HT1080 (cell line): ENCODE measurements at places on chromosomes 13 and 19.

DNA sequence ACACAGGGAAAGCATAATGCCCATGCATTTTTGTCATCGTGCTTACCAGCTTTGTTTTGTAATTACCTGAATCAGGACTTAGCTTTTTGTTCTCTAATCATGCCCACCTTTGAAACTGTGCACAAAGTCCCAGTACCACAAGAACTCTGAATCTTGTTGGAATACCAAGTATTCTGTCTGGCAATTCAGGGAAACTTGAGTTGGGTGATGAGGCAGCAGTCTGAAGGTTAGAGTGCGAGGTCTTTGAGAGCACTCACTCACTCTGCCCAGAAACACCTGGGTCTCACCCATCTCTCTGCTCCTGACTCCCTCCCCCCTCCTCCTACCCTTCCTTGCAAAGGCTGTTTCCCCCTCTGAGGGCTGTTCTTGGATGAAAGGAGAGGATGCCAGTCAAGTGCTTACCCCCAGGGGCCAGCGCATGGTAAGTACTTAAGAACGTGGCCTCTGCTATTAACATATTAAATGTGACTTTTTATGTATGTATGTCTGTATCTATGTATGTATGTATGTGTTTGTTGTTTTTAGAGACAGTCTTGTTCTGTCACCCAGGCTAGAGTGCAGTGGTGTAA is 22.4 kb downstream of the SIPA1L3 start:
- DNase-seq: no peak

DNA sequence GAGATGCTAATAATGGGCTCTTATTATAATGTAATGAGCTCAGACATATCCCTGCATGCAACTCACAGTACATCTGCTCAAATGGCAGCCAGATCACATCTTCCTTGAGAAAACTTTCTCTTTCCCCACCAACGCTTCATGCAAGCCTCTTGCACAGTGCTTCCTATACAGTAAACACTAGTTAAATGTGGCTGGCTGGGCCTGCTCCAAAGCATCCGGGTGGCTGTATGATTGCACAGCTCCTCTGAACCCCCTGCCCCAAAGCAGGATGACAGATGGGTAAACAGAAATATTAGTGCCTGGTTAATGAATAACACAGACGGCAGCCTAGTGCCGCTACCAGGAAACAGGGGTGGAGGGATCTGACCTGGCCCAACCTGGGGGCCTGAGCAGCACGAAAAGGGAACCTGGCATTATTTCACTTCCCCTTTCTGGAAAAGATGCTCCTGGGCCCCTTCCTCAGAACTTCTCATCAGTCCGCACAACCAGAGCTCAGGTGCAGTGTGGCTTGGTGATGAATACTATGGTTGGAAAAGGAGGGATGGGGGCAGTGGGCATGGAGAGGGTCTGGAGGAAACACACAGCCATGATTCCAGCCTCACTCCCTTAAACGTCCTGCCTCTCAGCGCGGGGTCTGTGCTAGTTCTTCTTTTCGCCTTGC is 10.8 kb downstream of the FFAR2 start:
- no peak for DNase-seq

GRCh38 chr19:45130888-45131615 is 29.7 kb downstream of the NKPD1 start:
- peak; percentile 52 for DNase-seq

DNA sequence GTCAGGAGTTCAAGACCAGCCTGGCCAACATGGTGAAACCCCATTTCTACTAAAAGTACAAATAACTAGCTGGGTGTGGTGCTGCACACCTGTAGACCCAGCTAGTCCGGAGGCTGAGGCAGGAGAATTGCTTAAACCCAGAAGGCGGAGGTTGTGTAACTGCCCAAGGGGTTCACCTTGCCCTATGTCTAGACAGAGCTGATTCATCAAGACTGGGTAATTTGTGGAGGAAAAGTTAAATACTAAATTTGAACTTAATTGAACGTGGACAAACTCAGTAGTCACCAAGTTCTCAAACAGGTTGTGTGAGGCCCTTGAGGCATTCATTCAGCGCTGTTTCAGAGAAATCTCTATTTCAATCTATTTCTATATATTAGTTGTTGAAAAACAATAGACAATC is 13.7 kb upstream of the ZNF486 start:
- no peak for DNase-seq

- peak; percentile 47 for DNase-seq
These were observed 476.2 kb downstream of the KLF12 start for GRCh38 chr13:73657821-73658540.

DNA sequence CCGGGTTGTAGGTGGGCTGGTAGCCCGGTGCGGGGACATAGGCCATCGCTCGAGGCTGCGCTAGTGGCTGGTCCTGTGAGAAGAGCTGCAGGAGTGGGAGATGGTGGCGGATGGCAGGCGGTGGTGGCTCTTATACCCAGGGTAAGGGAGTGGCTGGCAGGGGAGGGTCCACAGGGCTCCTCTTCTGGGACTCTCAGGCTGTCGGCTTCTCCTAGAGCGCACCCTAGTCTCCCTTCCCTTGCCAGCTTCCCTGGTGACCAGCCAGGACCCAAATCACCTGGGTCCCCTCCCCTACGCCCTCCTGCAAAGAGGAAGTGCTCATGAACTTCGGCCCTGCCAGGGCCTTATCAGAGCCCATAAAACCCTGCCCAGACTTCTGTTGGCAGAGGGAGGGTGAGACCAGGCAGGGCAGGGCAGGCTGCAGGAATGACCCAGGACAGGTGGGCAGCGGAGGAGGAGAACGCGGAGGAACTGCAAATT is at the start of gene LGALS4:
TSS of gene LGALS4 (minus strand) at position 105 of the 480 bp plus-strand sequence. CDS start at position 46, 59 bp downstream.
- no peak for DNase-seq

GRCh38 chr13:26526702-26527216 is 30.7 kb upstream of the WASF3 start:
- no peak for DNase-seq

DNA sequence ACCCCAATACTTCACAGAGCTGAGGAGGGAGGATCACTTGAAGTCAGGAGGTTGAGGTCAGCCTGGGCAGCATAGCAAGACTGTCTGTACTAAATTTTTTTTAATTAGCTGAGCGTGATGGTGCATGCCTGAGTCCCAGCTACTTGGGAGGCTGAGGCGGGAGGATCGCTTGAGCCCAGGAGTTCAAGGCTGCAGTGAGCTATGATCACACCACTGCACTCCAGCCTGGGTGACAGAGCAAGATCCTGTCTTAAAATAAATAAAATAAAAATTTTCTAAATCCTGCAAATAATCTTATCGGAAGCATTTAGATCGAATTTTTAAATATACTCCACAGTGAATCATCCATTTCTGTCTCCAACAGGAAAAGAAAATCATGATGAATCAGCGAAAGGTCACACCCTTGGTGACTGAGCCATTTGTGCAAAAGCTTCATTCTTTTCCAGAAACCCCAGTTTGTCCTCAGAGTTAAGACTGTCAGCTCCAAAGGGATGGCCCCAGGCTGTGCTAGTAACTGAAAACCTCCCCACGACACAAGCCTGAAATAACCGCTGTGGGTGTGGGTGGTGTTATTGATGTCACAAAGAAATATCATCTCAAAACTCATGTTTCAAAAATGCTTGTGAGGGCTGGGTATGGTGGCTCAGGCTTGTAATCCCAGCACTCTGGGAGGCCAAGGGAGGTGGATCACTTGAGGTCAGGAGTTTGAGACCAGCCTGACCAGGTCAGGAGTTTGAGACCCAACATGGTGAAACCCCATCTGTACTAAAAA is 167.6 kb downstream of the PTPRS start:
- peak; percentile 92 for DNase-seq

GRCh38 chr13:38419312-38419873 is 69.7 kb downstream of the UFM1 start:
- no peak for DNase-seq

DNA sequence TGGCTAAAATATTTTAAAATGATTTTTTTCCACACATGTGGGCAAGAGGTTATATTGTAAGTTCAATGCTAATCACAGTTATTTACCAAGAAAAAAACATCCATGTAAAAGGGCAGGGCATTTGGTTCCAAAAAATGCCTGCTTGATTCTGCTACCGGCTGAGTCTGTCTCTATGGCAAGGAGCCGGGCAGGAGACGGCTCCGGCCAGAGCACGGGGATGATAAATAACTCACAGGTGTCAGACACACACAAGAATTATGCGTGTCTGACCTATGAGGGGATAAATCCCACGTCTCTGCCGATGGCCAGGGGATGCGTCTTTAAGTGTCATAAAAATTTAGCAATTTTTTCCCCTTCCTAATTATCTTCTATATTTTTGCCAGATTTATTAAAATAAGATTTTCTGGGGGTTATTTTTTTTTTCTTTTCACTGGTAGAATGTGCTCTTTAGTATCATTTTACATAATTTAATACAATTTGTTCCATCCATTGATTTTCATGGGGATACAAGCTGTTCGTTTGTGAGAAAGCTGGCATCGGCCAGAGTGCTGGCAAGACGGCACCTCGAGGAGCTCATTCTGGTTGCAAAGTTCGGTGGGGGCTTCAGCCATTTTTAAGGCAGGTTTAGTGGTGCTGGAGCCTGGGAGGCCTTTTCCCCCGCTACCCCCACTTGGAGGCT is 253.9 kb downstream of the ZNF536 start:
- DNase-seq: no peak

GRCh38 chr19:48654299-48655059 is 8.5 kb upstream of the CA11 start:
- DNase-seq: no peak

DNA sequence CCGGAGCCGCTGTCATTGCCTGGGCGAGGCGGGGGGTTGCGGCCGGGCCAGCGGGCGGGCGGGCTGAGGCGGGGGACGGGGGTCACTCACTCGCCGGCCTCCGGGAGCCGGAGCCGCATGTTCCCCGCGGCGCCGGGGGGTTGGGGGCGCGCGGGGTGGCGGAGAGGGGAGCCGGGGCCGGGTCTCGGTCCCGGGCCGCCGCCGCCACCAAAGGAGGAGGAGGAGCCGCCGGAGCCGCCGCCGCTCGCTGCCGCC is 149 bp downstream of the MED26 start:
- no peak for DNase-seq

DNA sequence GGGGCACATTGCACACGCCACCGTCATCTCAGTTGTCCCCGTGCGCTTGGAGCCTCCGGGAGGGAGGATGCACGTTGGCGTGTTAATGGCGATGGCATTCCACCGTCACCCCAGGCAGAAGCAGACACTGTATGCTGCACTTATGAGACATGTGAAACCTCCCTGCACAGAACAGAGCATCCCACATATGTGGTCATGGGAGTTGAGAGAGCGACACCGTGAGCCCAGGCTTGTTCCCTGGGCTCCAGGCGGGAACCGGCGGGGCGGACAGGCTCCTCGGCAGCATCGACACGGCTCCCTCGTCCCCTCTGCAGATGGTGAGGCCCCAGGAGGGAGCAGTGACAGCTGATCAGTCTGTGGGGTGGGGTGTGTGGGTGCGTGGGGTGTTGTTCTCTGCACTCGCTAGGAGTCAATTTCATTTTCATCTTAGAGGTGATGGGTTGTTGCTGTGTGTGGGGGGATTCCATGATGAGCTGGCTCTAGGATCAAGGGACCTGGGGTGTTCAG is 40.4 kb downstream of the CRTC1 start:
- no peak for DNase-seq

DNA sequence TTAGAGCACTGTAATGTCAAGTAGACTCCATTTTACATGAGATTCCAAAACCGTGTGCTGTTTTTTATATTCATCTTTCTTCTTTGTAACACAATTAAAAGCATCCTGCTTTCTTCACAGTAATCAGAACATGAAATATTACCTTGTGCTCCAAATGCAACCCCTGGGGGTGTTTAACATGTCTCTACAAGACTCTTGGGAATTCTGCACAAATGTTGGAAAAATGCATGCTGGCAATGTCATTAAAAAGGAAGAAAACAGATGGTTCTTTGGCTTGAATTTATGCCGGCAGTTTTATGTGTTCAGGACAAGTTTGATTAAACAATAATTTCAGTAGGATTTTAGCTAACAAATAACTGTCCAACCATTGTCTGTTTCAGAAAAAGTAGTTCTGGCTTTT is 159.1 kb downstream of the LIG4 start:
- no peak for DNase-seq

DNA sequence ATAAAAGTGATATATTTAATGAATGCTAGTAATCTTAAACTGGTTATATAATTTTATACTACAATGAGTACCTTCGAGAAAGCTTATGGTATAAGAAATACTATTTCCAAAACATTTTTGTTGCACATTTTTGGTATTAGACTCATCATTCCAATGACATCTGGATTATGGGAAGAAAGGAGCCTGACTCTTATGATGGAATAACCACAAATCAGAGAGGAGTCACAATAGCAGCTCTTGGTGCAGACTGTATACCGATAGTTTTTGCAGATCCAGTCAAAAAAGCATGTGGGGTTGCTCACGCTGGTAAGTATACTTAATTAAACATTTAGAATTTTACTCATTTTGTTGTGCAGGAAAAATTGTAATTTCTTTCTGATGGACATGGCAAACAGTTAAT is 3.9 kb downstream of the LACC1 start:
- no peak for DNase-seq

DNA sequence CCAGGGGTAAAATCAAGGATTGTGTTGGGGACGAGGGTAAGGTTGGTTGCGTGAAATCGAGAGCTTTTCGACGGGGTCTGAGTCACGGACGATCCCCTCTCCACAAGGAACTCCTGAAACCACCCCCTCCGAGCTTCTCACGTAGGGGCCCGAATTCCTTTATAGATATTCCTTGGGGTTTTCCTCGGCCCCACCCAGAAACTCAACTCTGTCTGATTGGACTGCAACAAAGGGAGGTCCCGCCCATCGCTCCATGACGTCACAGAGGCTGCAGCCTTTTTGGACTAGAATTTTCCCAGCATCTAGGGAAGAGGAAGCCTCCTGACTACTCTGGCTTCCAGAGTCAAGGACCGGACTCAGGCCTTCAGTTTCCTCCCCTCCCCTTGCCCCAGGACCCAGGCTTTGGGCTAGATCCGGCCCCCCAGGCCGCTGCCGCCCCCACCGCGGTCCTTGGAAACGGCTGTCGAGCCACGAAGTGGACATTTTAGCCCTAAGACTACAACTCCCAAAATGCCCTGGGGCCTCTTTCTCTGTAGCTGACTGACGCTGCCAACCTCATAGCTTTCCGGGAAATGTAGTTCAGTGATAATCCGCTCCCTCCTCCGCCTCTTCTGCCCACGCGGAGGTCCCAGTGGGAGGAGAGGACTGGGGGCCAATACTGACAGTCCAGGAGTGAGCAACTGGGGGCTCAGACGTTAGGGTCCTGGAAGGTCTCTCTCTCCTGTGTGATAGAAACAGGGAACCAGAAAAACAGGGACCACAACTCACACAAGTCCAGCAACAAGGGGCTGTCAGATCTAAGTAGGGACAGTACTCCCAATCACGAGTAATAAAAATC is at the start of gene IZUMO1:
TSS of gene IZUMO1 (minus strand) at position 172 of the 838 bp plus-strand sequence. CDS start 1,050 bp downstream, outside the sequence.
- DNase-seq: peak; percentile 44

- DNase-seq: no peak
These were observed 2.4 kb downstream of the FBN3 start for GRCh38 chr19:8146877-8147581.

- peak; percentile 17 for DNase-seq
These were observed 90.2 kb downstream of the ZAR1L start for GRCh38 chr13:32224916-32225315.

GRCh38 chr13:71374471-71375049 is 492.4 kb downstream of the DACH1 start:
- DNase-seq: peak; percentile 51

GRCh38 chr13:93104270-93104669 is 122.3 kb upstream of the GPC6 start:
- DNase-seq: no peak

GRCh38 chr13:80430561-80430960 is 89.6 kb upstream of the SPRY2 start:
- DNase-seq: no peak
